Cortex of kidney (tissue), 1 donor: ENCODE measurements at places on chromosomes 12 and 14.

DNA sequence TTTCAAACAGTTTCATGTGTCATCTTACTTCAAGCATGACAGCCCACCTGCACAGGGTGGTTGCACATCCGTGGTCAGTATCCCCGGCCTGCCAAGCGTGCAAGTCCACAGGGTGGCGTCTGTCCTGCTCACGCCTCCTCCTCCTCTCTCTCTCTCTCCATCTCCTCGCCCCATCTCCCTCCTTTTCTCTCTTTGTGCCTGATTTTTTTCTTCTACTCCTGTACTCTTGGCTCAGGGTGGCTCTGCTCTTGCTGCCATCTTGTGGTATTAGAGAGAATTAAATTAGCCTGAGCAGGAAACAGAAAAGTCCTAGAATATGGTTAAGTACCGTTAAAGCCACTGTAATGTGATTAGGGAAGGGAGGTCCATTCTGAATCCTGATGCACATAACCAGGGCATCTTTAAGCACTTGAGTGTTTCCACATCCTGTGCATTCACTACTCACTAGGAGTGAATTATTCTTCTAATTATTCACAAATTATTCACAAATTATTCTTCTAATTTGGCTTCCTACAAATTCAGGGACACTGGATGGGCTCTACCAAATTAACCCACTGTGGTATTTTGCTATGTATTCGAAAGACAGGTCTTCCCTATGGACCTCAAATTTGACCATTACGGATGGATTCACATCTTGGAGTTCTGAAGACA is 25.5 kb upstream of the DTX1 start:
- DNase-seq, result no peak

DNA sequence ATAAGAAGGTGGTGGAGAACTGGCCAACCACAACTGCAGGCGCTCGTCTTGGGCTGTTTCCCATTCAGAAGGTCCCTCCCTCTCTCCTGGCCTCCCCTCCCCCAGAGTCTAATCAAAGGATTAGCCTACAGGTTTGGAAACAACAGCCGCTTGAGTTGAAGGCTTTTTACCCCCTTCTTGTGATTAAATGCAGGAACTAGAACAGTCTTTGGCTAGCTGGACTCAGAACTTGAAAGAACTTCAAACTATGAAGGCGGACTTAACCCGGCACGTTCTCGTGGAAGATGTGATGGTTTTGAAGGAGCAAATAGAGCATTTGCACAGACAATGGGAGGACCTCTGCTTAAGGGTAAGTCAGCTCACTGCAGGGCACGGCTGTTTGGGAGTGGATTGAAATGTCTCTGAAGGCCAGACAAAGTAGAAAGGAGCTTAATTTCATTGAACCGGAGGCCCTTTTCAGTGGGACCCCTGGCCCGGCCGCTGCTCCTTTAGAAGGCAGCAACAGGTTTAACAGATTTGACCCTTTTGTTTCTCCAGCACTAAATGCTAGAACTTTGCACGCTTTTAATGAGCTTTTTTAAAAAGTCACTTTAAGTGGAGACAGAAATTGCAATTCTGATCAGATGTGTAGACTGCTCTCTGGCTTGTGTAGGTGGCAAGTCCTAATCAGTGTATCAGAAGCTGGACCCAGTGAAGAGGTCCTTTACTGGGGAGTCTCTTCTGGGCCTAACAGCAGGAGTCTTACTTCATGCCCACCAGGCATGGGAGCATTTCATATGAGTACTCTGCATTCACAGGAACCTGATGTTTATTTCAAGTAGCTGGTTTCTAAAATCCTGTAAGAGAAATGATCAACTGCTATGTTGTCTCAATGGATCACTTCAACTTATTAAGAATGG is 107.7 kb downstream of the ESR2 start:
- DNase-seq, result no peak

- DNase-seq, result no peak
These were observed 5.8 kb downstream of the ANKRD9 start for GRCh38 chr14:102503641-102504327.

GRCh38 chr12:131885543-131886057 is 8.8 kb upstream of the ULK1 start:
- no peak for DNase-seq

- no peak for DNase-seq
These were observed 95.7 kb downstream of the PIWIL1 start for GRCh38 chr12:130433411-130433810.

DNA sequence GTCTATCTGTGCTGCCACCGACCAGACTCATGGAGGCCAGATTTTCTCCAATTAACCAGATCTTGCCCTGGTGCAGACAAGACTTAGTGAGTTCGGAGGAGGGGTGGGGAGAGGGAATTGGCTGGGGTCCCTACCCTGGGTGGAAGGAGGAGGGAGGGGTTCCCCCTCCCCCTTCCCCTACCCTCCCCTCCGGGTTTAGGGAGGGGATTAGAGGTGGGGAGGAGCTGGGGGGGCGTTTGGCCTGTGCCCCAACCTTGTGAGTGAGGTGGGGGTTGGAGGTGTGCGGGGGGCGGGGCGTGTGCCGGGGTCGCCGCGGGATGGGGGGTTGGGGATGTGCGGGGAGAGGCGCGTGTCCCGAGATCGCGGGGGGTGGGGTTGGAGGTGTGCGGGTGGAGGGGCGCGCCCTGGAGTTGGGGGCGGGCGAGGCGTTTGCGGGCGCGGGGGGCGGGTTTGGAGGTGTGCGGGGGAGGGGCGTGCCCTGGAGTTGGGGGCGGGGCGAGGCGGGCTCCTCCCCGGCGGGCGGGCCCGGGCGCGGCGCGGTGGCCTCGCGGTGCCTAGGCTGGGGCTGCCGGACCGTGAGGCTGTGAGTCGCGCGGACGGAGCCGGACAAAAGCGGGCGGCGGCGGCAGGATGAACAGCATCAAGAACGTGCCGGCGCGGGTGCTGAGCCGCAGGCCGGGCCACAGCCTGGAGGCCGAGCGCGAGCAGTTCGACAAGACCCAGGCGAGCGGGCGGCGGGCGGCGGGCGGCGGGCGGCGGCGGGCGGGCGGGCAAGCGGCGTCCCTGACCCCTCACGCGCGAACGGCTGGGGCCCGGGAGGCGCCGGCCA is at the start of gene HIP1R:
Gene HIP1R, plus strand, starts transcription at position 537 of the 829 bp plus-strand sequence. Its CDS starts 94 bp downstream, at position 631.
- DNase-seq, result no peak

DNA sequence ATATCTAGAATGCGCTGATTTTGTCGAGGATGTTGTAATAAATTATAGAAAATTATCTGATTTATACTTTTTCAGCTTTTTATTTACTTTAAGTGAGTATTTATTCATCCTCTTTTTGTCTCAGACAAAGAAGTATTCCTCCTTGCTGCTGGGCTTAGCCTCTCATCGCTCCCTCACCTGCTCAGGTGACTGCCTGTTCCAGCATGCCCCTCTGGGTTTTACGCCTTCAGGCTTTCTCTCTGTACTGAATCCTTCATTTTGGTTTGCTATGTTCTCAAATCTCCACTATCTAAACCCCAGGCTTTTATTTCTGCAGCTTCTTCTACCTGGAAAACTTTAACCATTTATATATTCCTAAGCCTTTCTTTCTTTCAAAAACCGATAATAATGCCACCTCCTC is 1650.9 kb upstream of the SEL1L start:
- DNase-seq, result no peak

DNA sequence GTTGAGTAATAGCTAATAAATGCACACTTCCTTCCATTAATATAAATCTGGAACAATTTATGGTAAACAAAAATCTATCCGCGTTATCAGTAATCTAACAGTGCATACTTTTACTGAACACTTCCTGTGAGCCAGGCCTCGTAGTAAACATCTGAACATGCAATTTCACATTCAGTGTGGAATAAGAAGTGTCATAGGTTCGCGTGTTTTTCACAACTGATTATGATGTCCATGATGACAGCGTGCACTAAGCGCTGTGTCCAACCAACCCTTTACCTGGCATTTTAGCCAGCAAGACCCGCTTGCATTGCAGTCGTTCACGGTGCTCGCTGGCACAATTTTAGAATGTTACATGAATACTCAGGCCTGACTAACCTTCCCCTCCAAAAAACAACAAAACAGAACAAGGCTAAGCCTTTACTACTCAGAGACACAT is 2.1 kb downstream of the PNMA1 start:
- no peak for DNase-seq

- DNase-seq, result no peak
These were observed 1.4 kb upstream of the CCDC85C start for GRCh38 chr14:99605299-99605961.

DNA sequence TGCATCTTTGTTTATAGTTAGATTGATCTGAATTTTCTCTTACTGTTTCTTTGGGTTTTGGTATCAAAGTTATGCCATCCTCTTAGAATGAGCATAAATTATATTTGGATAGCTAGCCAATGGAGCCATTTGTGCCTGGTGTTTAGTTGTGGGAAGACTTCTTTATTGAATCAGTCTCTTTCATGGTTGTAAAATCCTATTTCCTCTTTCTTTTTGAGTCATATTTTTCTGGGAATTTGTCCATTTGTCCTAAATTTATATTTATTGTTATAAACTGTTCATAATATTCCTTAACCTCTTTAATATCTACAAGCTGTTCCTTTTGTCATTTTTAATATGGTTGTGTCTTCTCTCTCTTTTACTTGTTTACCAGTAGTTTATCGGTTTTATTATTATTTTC is 462.5 kb downstream of the AEBP2 start:
- no peak for DNase-seq

GRCh38 chr12:115737895-115738294 is 539.6 kb downstream of the MED13L start:
- no peak for DNase-seq

DNA sequence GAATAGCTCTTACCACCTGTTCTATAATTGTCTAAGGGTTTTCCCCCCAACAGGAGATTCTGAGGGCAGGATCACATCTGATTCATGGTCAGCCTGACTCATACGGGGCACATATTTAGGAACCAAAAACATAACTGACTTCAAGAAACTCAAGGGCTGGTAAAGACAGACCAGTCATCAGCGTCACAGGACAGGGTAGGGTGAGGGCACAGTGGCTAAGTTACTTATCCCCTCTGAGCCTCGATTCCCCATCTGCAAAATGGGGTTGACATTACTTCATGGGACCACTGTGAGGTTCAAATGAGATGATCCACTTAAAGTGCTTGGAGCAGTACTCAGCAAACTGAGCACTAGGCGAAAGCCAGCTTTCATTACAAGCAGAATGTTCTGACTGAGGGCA is 606 bp downstream of the CINP start:
- no peak for DNase-seq

DNA sequence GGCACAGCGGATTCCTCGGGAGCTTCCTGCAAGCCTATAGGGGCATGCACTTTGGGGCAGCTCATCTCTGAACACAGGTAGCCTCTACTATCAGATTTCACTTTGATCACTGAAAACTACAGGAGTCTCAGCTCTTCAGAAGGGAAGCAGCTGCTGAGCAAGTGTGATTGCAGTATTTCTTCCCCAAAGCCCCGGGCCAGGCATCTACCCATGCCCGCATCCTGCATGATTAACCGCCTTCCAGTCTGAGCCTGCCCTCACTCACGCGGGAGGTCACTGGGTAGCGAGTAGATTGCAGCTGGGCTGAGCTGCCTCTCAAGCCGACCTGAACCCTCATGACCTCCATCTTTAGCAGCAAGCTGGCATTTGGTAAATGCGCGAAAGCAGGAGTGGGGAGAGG is 334.7 kb downstream of the DPF3 start:
- no peak for DNase-seq

DNA sequence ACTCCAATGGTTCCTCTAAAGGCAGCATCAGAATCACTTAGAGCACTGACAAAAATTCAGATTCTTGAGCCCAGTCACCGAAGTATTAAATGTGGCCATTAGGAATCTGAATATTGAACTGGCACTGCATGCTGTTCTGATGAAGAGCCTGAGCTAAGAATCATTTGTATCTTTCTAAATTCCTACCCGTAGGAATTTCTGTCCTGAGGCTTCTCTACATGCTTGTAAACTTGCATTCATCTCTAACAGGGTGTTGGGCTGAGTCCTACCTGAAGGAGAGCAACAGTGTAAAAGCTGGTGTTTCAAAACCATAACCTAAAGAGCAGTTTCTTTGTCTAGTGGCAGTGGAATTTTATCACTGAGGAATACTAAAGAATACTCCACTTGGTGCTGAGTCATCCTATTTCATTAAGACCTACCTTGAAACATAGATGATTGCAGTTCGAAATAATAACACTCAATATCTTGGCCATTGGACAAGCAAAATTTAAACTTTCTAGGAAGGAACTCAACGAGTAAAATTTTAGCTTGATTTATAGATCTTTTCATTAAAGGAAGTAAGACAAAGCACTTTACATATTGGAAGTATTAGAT is 35.5 kb upstream of the C12orf75 start:
- no peak for DNase-seq

GRCh38 chr12:49415521-49415970 is 48.3 kb downstream of the SPATS2 start:
- no peak for DNase-seq

GRCh38 chr12:104938371-104938770 is 19.7 kb downstream of the SLC41A2 start:
- DNase-seq, result no peak

GRCh38 chr14:100076606-100077005 is 11.4 kb downstream of the EVL start:
- no peak for DNase-seq

DNA sequence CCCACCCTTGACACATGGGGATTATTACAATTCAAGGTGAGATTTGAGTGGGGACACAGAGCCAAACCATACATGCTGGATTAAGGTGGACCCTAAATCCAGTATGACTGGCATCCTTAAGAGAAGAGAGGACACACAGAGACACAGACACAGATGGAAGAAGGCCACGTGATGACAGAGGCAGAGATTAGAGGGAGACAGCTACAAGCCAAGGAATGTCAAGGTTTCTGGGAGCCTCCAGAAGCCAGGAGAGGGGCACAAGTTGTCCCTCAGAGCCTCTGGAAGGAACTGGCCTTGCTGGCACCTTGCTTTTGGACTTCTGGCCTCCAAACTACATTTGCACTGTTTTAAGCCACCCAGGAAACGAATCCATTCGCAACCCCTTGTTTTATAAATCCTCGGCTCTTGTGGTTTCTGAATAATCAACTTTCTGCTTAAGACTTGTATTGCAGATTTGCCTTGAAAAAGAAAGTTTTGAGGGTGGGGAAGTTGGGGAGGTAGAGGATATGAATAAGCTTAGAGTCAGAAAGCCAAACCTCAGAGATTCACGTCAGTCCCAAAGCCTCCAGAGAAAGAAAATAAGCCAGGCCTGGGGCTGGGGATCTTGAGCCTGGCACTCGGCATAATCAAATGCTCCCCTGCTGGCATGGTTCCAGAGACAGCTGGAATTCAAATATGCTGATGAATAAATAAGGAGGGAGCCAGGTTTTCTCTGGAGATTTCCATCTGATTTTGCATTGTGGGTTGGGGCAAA is 224.2 kb upstream of the PWP1 start:
- no peak for DNase-seq

- no peak for DNase-seq
These were observed 93.7 kb downstream of the KCNMB4 start for GRCh38 chr12:70459786-70460185.

GRCh38 chr14:67472726-67473125 is 15.8 kb downstream of the TMEM229B start:
- no peak for DNase-seq

DNA sequence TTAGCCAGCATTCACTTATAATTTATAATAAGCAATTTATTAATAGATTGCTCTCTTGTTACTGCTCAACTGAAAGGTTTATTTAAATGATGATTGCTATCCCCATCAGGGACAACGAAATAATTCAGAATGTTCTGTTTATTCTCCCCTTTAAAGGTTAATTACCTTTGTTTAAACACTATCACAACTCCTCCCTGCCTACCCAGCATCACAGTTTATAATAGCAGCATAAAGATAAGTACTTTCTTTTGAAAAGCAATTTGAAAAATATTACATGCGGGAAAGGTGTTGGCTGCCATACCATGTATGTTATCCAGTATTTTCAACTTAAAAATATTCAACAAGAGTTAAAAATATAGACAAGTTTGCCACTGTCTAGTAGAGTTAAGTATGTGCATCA is 30.6 kb downstream of the SCAF11 start:
- DNase-seq, result no peak
